ENCODE measurements at places on chromosomes 3 and 15.
A peak's percentile ranks its signal among the peaks of the same experiment; 100 is the strongest.

DNA sequence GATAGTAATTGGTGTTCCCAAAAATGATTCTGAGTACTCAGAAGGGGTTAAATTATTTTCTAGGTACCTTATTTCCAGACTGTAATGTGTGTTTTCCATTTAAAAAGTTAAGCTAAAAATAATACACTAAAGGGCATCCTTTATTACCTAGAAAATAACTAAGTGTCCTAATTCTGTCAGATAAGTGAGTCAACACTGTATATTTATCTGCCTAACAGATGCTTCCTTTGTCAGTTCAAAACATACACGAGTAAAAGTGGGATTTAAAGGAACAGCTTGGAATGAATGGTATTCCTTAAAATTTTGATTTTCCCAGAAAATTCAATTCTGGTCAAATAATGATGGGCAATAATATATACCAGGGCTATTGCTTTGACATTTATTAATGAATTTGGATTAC lies 78.3 kb downstream of the ADAMTSL3 start:
- no peak for DNase-seq

DNA sequence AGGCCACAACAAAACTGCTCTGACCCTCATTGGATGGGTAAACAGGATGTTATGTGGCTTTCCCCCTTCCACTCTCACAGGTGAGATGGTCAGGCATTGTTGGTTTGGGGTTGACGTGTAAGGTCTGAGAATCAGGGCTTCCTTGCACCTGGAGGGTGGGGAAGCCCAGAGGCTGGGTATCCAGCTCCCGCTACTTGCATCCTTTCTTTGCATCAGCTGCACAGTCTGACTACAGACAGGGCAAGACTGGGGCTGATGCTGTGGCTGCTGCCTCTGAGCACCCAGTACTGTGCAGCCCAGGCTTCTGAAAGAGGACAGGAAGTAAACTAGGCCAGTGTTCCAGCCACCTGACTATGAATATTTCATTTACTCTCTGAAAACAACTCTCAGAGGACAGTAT lies 58.0 kb upstream of the ATP2B2 start:
- DNase-seq = no peak

DNA sequence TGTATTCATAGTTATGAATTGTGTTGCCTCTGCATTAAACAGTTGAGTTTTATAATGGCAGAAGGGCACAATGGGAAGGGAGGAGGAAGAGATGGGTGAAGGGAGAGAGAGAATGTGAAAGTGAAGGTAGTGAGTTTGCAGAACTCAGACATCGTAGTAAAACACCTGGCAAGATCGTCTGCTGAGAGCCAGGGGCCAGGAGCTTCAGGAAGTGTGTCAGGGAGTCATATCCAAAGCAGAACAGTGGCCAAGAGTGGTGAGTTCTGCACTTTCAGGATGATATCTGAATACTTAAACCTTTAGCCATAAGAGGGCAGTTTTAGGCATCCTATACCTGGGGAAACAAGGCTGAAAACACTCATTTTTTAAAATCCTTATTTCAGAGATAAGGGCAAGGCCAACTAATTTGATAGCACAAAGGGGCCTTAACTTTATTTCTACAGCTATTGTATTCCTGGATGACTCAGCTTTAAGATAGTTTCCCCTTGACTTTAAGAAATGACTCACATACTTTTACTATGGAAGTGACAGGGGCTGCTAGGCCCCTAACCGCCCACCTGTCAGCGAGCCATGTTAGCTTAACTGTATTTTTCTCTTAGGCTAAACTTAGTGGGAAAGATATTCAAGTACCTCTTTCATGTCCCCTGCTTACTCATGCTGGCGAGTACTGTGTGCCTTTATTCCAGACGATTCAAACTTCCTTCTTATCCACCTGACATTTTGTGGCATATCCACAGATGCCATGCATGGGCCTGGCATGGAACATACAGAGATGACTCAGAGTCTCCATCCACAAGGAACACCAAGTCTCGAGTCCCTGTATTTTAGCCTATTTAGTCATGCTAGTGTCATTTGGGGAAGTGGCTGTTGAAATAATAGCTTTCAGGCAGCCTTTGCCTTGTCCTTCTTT lies 53.9 kb downstream of the RLBP1 start:
- peak; percentile 16 for DNase-seq

DNA sequence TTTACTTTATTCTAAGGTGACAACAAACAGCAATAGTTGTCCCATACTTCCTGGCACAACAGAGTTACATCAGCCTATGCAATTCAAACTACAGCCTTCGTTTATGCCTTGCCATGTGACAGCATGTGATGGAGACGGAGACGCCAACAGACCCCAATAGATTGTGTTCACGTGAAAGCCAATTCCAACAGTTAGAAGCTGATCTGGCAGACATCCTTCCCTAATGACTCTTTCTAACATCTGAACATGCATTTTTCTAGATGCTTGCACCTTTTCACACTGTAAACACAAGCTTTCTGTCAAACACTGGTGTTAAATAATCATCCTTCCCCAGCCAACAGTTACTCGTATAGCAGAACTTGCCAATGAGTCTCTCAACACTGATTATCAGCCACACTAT lies 694.4 kb upstream of the ALCAM start:
- DNase-seq = no peak

DNA sequence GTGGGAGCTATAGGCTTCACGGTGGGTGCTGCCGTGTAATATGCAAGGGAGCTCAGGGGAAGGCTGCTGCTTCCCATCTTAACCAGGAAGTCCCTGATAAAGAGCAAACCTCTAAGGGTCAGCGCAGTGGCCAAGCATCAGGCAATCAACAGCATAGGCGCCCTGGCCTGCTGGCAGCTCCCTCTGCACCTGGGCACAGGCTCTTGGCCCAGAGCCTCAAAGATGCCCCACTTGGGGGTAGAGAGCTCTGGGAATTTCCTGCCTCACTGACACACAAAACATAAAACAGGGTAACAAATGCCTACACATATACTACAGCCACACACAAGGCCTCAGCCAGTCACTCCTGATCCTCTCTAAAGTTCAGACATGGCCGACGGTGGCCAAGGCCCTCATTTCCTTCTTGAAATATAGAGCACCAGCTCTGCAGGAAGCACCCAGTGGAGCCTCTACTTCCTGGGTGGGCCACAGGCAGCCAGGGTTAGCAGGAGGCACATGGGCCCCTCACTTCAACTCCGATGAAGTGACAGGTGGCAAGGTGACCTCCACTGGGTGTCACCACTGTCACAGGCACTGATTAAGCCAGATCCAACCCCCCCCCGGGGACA lies 20.5 kb downstream of the SLC41A3 start:
- DNase-seq = no peak

DNA sequence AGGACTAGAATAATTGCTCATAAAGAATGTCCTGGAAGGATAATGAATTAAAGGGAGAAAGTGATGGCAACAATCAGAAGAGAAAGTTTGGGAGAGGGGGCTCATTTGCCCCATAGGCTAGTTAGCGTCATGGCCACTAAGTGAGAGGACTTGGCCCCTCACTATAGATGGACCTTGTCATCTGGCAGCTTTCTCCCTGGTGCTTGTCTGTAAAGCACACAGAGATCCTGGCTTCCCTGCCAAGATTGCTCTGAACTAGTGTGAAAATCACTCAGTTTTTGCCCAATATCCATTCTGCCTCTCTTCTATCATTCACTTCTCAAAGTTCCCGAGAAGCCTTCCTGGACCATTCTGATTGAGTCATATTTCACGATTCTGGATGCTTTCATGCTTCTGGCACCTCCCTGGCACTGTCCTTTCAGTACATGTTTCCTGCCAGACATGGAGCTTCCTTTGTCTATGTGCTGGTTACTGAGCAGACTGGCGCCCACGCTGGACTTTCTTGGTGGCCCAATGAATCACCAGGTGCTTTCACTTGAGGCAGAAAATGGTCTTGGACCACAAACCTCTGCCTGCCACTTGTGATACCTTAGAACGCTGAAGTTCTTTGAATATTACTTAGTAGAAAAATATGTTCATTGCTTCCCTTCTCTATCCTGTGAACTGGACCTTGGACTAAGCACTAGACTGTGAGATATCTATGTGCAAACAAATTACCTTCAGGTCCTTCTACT lies 709.6 kb upstream of the CFAP20DC start:
- no peak for DNase-seq

- DNase-seq = no peak
These were observed 440 bp downstream of the DCBLD2 start for GRCh38 chr3:98901119-98901391.

DNA sequence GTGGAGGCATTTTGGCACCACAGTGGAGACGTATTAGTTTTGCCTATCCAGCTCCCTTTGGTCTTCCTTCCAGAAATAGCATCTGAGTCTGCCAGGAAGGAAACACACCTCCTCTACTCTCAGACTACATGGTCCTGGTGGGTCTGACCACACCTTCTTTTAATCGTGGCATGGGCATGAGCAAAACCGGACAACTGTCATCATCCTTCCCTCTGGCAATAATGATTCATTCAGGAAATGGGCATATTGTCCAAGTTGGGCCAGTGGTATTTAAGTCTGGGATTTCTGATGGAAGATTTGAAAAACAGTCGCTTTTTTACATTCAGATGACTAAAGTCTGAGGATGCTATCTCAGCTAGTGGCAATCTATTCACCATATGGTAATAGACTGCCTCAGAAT lies 601.0 kb upstream of the ADAMTS9 start:
- no peak for DNase-seq

DNA sequence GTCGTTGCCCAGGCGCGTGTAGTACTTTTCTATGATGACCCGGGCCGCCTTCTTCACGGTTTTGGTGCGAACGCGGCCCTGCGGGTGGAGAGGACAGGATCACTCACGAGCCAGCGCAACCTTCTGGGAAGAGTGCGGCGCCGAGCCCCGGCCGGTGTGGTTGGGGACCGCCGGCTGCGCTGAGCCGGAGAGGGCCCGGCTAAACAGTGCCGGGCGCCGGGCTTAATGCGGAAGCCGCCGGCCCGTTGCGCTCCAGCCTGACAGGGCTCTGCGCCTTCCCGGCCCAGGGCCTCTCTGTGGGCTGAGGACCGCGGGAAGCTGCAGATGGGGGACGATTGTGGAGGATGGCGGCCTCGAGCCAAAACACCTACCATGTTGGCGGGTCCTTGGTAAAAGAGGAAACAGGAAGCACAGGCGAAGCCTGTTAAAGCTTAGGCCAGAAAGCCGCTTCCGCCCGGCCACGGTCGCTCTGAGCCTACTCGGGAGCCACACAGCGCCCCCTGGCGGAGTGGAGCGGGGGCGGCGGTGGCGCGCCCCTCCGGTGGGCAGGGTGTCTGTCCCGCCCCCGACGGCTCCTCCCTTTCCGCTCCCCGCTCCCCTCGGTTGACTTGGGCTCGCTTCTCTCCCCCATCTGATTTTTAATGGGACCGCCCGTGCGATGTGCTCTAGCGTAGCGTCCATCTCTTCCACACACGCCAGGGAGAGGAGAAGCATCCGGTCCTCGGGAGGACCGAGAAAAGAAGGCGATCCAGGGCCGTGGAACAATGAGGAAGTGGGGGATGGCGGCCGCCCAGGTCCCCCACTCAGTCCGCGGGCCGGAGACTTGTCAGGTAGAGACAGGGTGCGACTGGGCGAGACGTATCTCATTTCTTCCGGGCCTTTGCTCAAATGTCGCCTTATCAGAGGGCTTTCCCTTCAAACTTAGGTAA lies at the start of gene RPS17:
TSS of gene RPS17 (minus strand) at position 403 of the 929 bp plus-strand sequence. CDS start at position 374, 29 bp downstream.
- DNase-seq = peak; percentile 96

- DNase-seq = no peak
These were observed 1.3 kb downstream of the GRM7 start for GRCh38 chr3:6862041-6862879.

GRCh38 chr3:157626817-157627216 lies 123.6 kb upstream of the VEPH1 start:
- DNase-seq = no peak

- no peak for DNase-seq
These were observed 2.1 kb downstream of the ITGA11 start for GRCh38 chr15:68429691-68430470.

DNA sequence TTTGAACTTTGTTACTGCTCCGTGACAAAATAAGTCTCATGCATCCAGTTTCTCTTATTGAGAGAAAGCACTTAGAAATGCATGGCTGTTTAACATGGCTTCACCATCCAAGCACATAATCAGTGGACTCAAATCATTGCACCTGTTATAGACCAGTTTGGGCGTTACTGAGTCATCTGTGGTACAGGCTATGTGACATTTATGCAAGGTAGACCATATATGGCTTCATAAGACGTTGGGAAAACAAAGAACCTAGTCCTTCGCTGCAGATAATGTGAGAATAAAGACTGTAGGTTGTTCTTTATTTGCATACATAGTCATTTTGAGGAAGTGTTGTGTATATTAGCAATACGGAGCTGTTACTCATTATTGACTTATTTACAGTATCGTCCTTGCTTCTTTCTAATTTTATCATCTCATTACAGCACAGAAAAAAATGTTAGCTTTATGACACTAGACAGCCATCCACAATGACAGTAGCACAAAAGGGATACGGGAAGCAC lies 374.7 kb downstream of the IL5RA start:
- DNase-seq = no peak

- DNase-seq = no peak
These were observed 5.7 kb upstream of the BLM start for GRCh38 chr15:90711418-90711824.

DNA sequence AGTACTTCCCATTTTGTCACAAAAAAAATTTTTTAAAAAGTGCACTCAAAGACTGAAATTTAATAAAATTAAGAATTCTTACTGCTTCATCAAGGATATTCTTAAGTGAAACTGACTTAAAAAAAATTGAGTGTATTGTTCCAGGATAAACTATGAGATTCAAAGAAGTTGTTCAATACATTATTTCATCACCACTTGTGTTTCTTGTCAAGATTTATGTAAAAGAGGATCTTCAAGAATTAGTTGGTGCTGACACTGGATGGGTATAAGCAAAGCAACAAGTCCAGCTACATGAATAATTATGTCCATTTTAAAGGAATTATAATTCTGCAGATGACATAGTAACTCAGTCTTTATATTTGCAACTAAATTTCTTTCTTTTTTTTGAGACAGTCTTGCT lies 4.3 kb upstream of the AP4E1 start:
- DNase-seq = no peak

DNA sequence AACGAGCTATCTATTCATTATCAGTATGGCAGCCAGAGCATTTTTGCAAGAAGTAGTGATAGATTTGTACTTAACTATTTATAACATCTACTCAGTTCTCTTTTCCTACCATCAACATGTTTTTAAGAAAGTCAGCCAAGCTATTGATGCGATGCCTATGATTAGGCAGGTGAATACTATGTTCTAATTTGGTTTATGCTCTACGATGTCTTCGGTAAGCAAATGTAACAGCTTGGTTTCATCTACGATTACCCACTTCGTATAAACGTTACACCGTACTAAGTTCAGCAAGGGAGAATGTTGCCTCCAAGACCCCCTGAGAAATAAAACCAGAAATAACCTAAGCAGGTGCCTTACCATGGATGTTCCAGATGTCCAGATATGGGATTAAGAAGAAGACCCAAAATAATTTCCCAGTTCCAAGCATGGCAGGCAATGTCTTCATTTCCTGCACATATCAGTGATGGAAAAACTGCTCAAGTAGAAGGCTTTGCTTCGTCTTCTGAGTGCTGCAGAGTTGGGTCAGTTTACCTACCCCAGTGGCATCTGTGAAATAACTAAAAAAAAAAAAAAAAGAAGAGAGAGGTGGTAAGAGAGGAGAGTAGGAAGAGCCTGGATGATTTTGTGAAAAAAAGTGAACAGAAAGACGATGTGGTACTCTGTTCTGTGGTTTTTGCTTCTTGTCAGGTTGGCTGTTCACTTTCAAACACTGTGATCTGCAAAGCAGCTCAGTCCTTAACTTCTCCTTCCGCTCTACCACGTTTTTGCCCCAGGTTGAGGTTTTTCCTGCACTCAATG lies at the start of gene BTLA:
TSS of gene BTLA (minus strand) at position 559 of the 798 bp plus-strand sequence. CDS start at position 445, 114 bp downstream.
- DNase-seq = no peak

- no peak for DNase-seq
These were observed 37.2 kb downstream of the CCDC54 start for GRCh38 chr3:107414325-107414964.

All from activated CD4-positive, CD25-positive, alpha-beta regulatory T cell treated with anti-CD3 and anti-CD28 coated beads, Interleukin-2, amount 50 U/mL, for 16 hours (primary cell).